ENCODE measurements at places on chromosomes 3 and 15.

DNA sequence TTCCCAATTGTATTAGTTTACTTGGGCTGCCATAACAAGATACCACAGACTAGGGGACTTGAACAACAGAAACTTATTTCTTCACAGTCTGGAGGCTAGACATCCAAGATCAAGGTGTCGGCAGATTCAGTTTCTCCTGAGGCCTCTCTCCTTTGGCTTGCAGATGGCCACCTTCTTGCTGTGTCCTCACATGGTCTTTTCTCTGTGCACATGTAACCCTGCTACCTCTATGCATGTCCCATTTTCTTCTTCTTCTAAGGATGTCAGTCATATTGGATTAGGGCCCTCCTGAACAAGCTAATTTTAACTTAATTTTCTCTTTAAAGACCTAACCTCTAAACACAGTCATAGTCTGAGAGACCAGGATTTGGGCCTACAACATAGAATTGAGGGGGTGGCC lies 336.7 kb upstream of the WNT5A start:
- DNase-seq = no peak

DNA sequence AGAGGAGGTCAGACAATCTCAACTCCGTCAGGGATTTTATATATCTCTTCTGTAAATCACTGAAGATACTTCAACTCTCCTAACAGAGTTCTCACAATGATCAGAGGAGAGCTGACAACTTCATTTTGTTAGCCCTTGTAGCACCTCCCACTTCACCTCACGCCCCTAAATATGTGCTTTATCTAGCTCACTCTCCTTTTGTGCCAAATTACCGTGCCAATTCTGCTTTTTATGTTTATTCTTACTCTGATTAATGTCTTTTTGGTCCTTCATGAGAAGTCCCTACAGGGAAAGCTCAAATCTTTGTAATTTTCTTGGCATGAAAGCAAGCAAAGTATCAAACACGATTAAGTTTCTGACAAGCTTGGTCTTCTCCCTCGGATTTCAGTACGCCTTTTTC lies 636.1 kb upstream of the NAALADL2 start:
- no peak for DNase-seq

DNA sequence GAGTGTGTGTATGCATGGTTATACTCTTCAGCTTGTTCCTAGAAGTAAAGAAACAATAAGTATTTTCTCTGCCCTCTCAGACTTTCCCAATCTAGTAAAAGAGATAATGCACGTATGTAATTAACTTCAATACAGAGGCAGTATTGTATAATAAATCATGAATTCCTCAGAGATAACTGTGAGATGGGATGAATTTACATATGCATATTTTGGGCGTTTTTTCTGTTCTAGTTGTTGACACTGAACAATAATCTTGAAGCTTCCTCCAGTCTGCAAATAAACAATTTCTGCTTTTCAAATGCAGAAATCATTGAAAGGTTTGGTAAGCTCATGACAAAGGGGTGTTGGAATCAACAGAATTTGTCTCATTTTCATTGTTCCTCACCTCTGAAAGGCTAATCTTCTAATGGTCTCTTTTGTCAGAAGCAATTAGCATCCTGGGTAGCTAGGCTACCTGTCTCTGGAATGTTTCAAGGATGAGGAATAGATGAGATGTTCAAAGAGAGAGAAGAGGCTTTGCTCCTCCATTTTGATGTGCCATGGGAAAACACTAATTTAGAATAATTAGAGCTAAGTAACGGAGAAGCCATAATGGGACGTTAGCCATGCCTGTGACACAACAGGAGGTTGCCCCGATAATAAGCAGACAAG lies 43.3 kb upstream of the SIAH2 start:
- no peak for DNase-seq

DNA sequence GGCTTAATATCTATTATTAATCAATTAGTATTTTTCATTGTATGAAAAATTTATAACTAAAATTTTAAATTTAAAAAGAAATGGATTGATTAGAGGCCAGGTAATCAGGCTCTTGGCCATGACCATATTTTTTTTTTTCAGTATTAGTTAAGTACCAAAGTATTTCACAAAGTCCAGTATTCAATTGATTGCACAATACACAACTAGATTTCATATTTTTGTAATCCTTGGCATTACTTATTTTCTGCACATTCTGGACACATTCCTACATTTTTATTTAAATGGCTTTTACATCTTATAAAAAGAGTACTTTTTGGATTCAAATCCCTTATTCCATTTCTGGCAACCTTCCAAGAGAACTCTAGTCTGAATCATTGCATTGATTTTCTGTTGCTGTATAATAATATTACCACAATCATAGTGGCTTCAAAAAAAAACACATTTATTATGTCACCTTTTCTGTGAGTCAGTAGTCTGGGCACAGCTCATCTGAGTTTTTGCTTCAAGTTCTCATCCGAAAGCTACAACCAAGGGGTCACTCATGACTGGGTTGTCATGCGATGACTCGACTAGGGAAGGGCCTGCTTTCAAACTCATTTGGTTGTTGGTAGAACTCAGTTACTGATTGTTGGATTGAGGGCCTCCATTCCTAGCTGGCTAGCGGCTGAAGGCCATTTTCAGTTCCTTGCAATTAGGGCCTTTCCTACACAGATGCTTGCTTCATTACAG lies 90.7 kb downstream of the CNTN6 start:
- peak; percentile 35 for DNase-seq

GRCh38 chr3:16837602-16838001 lies 47.2 kb upstream of the PLCL2 start:
- no peak for DNase-seq

- DNase-seq = no peak
Measured at GRCh38 chr15:52709187-52709981, 30.2 kb upstream of the ATOSA start.

DNA sequence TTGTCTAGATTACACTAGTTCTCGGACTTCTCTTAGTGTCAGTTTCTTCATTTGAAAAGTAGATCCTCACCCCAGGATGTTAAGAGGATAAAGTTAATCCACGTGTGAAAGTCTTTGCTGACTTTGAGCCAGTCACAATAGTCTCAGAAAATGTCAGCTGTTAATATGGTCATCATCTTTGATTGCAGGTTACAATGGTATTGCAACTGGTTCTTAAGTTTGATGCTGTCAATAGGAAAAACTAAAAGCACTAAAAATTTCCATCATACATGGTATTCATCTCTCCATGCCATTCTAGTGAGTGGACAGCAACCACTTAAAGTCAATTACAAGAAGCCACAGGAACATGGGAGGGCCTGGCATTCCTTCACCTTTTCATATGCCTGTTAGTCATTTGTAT lies 192.3 kb downstream of the TAFA4 start:
- DNase-seq = peak; percentile 1

DNA sequence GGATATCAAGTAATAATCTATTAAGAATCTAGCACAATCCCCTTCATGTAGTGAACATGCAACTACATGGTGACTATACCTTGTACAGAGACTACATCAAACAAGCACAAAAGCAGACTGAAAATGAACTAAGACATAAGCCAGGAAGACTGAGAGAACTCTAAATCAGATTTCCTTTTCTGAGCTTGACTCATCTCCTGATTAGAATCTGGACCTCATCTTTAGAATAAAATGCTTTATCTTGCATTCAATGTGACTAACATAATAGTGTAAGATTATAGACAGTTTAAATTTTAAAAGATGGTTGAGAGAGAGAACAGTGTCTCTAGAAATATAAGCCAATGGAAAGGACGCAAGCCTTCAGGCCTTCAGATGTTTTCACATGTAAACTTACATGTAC lies 17.5 kb upstream of the PKM start:
- DNase-seq = no peak

DNA sequence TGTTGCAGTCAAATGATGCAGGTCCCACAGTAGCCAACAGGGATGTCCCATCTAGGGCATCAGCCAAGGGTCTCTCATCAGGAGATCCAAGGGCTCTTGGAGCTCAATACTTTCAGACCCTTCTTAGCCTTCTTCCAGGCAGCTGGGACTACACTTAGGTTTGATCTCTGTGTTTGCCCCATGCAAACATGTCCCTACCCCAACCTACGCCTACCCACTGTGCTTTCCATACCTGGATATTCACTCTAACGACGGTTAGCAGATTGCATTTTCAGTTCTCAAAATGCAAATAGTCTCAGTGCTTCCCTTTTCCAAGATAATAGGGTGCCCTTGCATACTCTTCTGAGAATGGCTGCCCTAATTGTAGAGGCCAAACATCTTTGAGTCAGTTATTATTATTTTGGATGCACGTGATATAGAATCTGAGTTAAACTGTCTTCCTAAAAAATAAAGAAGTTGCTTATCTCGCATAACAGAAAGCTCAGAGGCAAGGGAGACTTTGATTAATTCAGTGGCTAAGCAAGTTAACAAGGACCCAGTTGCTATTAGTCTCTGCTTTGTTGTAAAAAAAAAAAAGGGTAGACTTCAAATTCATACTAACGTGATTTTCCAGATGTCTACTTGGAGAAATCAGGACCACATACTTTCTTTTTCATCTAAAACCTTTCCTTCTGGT lies 1.0 kb upstream of the CEP70 start:
- no peak for DNase-seq

DNA sequence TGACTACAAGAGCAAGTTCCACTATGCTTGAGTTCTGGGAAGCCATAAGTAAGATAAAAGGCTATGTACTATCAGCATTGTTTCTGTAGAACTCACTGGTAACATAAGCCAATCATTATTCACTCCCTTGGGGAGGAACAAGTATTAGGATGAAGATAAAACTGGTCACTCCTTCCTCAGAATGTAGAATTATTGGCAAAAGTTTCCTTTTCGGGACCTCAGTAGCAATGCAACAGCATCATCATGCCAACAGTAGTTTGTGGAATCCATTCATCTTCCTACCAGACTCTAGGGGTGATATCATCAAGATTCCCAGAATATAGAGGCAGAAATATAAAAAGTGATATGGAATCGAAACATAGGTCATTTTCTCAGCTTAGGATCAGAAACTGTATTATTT lies 209.5 kb downstream of the PLOD2 start:
- no peak for DNase-seq

- DNase-seq = no peak
Measured at GRCh38 chr15:57038496-57038895, 120.1 kb downstream of the TCF12 start.

DNA sequence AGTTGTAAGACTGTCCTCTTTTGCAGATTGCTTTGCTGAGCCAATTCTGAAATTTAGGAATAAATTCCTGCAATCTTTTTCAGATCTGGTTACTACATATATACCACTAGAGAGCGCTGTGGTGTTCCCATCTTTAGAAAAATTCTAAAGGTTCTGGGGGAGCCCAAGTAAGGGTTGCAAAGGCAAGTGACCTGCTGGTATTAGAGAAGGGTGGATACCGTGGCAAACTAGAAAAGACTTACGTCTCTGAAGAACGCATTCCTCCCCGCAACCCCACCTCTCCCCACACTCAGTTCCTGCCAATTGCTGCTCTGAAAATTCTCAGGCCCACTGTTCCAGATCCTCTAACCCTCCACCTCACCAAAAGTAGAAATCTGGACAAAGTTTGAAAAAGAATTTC lies 48.5 kb downstream of the EFHB start:
- DNase-seq = peak; percentile 13

- no peak for DNase-seq
Measured at GRCh38 chr15:48202068-48202467, 4.0 kb upstream of the SLC12A1 start.

DNA sequence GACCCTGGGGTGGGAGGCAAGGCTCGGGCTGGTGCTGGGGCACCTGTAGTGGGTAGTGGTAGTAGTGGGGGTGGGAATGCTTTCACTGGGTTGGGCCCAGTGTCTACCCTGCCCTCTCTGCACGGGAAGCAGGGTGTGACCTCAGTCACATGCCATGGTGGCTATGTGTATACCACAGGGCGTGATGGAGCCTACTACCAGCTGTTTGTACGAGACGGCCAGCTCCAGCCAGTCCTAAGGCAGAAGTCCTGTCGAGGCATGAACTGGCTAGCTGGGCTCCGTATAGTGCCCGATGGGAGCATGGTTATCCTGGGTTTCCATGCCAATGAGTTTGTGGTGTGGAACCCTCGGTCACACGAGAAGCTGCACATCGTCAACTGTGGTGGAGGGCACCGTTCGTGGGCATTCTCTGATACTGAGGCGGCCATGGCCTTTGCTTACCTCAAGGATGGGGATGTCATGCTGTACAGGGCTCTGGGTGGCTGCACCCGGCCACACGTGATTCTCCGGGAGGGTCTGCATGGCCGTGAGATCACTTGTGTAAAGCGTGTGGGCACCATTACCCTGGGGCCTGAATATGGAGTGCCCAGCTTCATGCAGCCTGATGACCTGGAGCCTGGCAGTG lies 5.2 kb downstream of the DALRD3 start:
- no peak for DNase-seq

GRCh38 chr3:171602072-171602471 lies 141.9 kb upstream of the TNIK start:
- DNase-seq = no peak

DNA sequence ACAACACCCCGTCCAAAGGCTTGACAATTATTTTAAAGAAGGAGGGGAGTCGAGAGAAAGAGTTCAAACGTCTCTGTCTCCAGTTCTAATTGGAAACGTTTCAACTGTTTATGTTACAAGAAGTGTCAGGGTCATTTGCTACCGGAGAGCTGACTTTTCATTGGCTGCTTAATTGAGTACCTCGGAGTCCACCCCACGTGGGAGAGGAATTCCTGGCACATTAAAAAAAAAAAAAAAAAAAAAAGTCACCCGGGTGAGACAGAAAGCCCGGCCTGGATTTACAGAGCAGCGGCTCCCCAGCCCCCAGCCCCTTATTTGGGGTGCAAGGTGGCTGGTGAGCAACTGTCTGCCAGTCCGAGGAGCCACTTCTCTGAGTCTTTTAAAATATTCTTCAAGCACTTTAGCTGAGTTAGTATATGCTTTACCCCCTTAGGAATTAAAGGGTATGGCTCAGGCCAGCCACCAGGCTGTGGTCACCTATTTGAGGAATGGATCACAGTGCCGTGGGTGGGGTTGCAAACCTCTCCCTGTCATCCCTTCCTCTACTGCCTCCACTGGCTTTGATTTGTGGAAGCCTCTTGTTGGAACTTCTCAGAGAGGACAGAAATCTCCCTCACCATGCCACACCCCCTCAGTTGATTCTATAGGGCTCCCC lies 3.9 kb upstream of the TLE3 start:
- DNase-seq = peak; percentile 74

Measured in mammary epithelial cell (primary cell).